NCI-H526 (cell line): ENCODE measurements at places on chromosomes 2 and 18.

- no peak for DNase-seq
Measured at GRCh38 chr2:175737722-175738361, 264.2 kb downstream of the LNPK start.

GRCh38 chr2:198337368-198337767 is 533.0 kb downstream of the PLCL1 start:
- DNase-seq: no peak

DNA sequence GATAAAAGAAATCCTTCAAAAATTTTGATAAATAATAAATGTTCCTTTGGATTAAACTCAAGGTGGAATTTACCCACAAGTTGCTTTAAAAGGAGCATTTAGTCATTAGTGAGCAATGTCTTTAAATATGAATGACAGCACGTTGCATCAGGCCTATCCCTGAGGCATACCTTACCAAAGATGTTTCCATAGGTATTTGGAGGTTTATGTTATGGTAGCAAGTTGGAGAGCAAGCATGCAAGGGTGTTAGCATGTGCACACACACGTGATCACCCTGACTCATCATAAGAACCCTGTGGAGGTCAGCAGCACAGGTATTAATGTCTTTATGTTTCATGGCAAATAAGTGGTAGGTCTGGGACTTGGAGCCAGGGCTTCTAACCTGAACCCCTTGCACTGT is 159.9 kb downstream of the ACTR3 start:
- DNase-seq: no peak

- DNase-seq: no peak
Measured at GRCh38 chr2:77087987-77088414, 434.2 kb downstream of the LRRTM4 start.

GRCh38 chr2:100520224-100520623 is 42.6 kb upstream of the PDCL3 start:
- no peak for DNase-seq

DNA sequence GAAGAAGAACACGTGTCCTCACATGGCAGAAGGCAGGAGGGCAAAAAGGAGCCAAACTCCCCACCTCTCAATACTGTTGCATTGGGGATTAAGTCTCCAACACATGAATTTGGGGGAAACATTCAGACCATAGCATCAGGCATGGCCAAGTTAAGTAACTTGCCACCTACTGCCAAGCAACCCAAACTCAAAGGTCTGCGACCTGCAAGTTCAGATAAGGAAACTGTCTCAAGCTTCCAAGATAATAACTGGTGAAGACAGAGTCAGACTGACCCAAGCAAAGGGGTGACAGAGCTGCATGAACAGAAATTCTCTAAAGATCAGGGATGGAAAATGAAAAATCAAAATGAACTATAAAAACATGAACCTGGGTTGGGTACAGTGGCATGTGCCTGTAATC is 188.7 kb upstream of the SIX3 start:
- no peak for DNase-seq

DNA sequence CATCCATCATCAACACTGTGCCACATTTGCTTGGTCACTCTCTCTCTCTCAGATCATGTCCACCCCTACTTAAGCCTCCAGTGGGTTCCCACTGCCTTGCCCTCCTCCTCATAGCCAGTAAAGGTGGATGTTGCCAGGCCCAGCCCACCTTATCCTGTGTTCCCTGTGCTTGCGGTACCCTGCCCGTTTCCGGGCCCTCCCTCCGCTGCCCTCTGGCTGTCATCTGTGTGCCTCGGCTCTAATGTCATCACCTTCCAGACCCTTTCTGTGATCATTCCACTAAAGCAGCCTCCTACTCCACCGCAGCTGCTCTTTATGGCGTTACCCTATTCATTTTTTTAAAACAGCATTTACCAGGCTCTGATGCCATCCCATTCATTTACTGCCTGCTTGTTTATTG is 305.7 kb upstream of the SKOR2 start:
- no peak for DNase-seq

DNA sequence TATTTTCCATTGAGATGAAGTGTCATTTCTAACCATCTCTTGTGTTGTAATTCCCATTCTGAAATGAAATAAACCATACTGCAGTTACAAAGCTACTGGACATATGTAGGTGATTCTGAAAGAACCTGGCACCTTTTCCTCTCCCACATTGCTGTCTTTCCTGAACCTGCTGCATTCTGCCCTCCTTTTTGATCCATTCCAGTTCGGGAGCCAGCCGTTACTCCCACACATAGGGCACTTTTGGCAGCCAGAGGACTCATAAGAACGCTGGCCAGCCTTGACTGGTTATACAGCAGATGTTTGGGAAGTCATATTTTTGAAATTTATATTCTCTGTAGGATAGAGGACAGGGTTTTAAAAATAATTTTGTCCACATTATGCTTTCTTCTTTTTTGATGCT is 369.8 kb upstream of the CDH7 start:
- no peak for DNase-seq

DNA sequence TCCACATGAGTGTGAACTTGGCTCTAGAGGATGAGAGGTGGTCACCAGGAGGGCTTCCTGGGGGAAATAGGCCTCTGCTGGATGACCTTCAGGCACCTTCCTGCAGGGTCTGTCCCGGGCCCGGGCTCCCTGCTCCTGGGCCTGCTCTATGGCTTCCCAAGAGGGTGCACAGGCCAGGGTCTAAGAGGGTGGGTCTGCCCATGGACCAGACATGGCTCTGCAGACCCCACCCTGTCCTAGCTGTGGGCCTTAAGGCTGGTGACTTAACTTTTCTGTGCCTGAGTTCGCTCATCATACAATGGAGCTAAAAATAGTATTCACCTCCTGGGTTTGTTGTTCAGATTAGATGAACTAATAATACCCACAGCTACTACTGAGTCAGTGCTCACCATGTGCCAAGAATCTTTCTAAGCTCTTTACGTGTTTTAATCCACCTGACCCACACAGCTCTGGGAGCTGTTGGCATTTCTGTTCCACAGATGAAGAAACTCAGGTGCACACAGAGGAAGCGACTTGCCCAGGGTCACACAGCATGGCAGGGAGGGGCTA is 14.4 kb downstream of the INHBB start:
- no peak for DNase-seq

DNA sequence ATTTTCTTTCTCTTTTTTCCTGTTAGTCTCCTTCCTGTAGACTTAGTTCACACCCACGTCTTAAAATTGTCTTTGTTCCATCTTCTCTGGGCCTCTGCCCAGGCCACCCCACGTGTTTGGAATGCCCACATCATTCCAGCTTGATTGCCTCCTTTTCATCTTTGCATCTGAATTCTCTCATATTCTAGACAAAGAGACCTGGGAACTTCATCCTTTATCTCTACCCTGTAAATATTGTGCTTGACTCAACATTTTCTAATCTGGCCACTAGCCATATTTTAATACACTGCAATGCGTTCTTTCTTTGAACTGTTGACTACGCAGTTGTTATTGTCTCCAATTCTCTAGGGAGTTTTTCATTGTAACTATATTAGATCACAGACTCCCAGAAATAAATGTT is 187.5 kb upstream of the NRXN1 start:
- no peak for DNase-seq

- DNase-seq: no peak
Measured at GRCh38 chr2:215942194-215942593, 71.2 kb downstream of the MREG start.

DNA sequence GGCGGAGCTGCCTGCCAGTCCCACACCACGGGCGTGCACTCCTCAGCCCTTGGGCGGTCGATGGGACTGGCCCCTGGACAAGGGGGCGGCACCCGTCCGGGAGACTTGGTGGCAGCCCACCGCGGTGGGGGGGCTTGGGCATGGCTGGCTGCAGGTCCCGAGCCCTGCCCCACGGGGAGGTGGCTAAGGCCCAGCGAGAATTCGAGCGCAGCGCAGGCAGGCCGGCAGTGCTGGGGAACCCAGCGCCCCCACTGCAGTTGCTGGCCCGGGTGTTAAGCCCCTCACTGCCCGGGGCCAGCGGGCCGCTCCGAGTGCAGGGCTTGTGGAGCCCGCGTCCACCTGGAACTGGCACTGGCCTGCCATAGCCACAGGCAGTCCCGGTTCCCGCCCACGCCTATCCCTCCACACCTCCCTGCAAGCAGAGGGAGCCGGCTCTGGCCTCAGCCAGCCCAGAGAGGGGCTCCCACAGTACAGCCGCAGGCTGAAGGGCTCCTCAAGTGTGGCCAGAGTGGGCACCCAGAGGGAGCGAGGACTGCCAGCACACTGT is 742.9 kb upstream of the DDX18 start:
- no peak for DNase-seq

DNA sequence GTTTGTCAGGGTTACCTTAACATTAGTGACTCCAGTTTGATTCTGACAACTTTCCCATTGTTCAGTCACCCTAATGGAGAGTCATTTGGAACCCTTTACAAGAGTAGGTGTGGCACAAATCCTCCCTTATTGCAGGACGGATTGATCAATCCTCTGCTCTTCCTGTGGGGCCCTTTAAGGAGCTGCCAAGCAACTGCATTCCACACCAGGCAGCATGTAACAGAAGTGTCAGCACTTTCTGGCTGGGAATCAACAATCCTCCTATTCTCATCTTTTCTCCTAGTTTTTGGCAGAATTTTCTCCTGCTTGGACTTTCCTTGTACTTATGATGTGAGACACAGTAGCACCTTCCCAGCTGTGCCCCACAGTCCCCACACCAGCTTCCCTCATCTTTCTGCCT is 177.8 kb downstream of the ST6GAL2 start:
- DNase-seq: no peak

GRCh38 chr2:6184532-6185292 is 492.5 kb downstream of the SOX11 start:
- no peak for DNase-seq

- DNase-seq: no peak
Measured at GRCh38 chr2:27552941-27553340, 29.9 kb upstream of the ZNF512 start.

DNA sequence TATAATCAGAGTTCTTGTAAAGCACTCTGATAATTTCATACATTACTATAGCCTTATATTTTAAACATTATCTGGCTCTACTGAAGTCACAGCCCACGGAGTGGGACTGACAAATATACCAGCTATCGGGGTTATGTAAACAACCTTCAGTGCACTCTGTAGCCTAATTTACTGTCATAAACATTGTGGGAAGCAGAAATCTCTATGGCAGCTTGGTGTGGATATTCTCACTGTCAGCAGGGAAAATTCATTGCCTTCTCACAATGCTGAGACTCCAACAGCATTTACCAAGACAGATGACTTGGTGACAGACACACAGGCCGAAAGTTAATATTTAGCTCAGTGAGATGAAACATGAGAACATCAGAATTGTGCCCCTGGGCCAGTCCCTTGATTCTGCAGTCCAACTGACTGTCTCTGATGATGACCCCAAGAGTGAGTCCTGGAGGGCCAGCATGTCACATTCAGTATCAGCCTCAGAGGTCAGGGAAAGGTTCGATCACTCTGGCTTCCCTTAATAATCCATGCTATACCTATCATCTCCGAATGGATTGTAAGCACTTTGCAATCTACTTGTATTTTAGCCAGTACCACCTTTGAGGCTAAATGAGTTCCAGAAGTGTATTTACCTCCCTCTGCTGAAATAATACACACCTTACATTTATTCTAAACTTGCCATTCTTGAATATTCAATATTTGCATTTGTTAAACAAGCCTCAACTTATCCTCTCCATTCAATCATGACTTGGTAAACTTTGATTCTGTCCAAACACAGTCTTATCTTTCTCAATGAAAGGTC is 146.2 kb upstream of the OSR1 start:
- peak; percentile 82 for DNase-seq

DNA sequence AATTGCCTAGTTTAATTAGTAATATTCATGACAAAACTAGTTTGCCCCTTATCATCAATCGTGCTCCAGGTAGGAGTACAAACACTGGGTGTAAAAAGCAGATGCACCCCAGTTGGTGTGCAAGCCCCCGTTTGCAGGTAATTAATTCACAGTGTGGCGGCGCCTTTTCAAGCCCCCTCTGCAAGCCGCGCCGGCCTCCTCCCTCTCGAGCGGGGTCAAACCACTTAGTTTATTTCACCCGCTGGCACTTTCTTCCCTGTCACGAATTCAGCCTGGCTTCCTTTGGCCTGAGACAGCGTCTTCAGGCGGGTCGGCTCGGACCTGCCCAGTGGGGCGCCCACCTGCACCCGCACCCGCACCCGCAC is 64.7 kb upstream of the MAPRE2 start:
- DNase-seq: no peak

- no peak for DNase-seq
Measured at GRCh38 chr2:46379213-46380037, 82.2 kb downstream of the EPAS1 start.

- DNase-seq: no peak
Measured at GRCh38 chr2:241008711-241009121, 10.3 kb downstream of the SNED1 start.

GRCh38 chr18:24818441-24818840 is 358.0 kb downstream of the HRH4 start:
- no peak for DNase-seq

DNA sequence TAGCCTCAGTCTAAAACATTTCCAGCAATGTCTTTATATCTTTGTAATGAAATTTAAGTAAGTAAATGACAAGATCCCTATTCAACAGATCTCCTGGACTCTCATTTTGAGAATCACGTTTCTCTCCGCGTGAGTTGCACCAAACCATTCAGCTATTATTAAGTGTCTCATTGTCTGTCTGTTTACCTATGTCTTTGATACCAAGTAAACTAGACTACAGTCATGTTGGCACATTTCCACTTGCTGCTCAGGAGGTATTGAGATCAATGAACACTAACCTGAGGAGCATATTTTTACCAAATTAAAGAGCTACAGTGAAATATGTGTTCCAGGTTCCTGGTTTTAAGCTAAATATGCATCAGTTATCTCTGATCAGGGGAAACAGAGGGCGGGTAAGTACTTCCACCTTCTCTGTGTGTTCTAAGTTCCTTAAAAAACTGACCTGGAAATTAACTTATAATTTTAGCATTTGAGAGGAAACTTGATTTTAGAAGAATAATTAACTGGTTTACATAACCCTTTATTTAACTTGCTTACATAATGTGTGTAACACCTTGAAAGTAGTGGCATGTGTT is 125.8 kb downstream of the OSBPL6 start:
- no peak for DNase-seq

DNA sequence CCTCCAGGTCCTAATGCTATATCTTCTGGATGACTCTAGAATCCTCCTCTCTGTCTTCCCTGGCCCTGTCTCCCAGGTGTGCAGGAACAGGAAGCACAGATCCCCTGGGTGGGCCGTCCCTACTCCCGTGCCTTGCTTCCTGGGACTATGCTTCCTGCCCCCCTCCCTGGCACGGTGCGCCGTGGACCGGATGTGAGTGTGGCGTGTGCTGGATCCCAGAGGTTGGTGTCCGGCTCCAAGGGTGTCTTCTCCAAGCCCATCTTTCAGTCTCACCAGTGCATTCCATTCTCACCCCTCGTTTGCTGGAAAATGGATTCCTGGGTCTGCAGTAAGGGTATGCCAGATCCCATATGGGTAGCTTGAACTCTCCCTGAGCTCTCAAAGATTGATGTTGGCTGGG is 144.4 kb upstream of the TWIST2 start:
- no peak for DNase-seq

DNA sequence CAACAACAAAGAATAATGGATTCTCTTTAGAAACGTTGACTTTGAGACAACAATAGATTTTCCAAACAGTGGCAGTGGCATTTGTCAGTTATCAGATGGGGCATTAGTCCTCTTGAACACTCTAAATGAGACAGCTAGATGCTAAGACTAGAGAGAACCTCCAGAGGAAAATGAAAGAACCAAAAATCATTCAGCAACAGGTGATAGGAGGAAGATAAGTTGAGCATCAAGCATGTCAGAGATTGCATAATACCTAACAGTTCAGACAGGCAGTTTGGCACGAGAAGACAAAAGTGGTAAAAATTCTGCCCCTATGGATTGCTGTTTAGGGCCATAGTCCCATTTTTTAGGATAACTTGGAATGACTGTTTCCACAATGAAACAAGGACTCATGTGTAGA is 67.9 kb upstream of the NOL4 start:
- no peak for DNase-seq
